ENCODE measurements at places on chromosomes 2 and 18.

DNA sequence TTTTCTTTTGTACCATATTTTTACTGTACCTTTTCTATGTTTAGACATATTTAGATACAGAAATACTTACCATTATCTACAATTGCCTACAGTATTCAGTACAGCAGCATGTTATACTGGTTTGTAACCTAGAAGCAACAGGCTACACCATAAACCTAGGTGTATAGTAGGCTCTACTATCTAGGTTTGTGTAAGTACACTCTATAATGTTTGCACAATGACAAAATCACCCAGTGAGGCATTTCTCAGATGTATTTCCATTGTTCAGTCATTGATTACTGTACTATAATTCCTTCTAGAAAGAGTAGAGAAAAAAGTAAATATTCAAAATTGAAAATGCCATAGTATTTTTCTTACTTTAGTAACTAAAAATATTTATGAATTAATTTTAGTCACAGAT is 490.1 kb upstream of the REG3G start:
- no peak for DNase-seq

DNA sequence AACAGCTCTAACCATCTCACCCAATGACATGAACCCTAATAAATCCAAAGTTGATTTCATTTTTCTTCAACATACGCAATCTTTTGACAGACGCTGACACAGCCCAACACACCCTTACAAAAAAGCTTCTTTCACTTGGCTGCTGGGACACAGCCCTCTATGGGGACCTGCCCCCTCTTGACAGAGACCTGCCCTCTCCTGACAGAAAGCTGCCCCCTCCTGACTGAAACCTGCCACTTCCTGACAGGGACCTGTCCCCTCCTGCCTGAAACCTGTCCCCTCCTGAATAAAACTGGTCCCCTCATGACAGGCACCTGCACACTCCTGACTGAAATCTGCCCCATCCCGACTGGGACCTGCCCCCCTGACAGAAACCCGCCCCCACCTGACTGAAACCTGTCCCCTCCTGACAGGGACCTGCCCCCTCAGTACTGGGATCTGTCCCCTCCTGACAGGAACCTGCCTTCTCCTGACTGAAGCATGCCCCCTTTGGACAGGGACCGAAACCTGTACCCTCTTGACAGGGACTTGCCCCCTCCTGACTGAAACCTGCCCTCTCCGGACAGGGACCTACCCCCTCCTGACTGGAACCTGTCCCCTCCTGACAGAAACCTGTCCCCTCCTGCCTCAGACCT is 87.9 kb downstream of the PXDN start:
- DNase-seq: no peak

DNA sequence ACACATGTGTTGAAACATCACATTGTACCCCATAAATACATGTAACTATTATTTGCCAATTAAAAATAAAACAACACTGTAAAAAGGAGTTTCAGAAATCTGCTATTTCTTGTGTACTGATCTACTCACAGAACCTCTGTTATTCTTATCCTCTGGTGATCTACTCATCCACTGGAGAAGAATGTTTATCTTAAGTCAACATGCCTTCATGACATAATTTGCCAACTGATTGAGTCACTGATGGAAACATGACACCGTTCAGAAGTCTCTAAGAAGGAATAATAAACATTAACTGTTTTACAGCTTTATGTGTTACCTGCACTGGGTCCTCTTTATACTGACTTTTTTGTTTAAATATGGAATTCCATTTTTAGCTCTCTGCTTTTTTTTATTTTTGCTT is 555.2 kb downstream of the DCDC2C start:
- no peak for DNase-seq

GRCh38 chr2:80185091-80185490 is 119.5 kb downstream of the LRRTM1 start:
- no peak for DNase-seq

DNA sequence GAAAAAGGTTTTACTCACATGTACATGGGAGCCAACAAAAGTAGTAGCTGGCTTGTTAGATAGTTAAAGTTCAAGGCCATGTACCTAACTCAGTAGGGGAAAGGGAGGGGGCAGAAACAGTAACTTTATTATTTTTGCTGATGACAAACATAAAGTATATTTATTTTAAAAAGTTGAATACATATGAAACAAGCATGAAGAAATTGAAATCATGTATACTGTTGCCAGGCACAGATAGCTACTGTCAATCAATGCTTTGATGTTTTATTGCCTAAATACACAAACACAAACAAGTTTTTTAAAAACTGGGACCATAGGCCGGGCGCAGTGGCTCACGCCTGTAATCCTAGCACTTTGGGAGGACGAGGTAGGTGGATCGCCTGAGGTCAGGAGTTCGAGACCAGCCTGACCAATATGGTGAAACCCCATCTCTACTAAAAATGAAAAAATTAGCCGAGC is 7.6 kb upstream of the PSD4 start:
- no peak for DNase-seq

GRCh38 chr18:39788383-39788782 is 2166.7 kb upstream of the PIK3C3 start:
- DNase-seq: no peak

DNA sequence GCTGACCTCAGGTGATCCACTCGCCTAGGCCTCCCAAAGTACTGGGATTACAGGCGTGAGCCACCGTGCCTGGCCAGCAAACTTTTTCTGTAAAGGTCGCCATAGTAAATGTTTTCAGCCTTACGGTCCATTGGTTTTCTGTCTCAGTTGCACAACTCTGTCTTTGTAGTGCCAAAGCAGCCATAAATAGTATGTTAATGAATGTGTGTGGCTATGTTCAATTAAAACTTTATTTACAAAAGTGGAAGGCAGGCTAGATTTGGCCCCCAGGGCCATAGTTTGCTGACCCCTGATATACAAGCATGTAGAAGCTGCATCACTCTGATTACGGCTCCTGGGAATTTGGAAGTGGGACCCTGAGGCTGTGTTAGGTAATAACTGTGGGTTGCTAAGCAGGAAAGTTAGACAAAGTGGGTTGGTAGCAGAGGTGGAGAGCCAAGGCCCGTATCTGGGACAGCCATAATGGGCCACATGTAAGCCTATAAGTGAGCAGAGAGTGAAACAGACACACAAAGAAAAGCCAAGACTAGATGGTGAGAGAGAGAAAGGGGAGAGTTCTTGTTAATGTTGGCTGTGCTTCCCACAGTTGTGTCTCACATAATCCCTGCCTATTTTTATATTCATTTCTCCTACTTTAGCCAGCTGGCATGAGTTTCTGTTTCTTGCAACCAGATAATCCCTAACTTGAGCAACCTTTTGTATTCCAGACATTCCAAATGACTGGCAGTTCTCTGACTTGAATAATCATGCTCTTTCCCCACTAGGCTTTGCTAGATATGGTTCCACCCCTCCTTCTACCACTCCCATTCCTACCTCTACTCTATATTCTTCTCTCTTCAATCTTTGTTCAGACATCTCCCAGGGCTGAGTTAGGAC is 223.3 kb upstream of the STON1 start:
- DNase-seq: no peak

DNA sequence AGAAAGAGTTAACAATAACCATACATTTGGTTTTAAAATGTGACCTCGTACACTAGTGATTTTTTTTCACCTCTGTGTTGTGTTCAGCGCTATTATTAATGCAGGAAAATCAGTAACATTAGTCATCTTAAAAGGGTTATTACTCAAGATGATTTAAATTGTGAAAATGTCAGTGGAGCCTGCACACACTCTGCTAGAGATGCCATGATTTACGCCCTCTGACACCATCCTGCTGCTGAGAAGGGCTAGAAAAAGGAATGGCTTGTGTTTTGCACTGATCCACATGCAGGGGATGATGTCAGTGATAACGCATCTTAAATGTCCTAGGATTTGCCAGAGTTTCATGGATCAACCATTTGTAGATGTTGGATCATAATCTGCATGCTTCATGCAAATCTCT is 121.3 kb upstream of the BOD1L2 start:
- no peak for DNase-seq

DNA sequence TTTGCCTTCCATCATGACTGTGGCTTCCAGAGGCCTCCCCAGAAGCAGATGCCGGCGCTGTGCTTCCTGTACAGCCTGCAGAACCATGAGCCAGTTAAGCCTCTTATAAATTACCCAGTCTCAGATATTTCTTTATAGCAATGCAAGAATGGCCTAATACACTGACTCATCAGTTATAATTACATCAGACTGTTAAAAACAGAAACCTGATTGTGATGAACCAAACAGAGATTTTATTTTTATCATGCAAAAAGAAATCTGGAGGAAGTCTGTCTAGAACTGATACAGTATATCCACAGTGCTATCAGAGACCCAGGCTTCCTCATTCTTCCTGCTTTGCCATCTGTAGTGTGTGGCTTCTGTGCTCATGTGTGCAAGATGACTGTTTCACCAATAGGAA is 93.4 kb upstream of the MEX3C start:
- no peak for DNase-seq

DNA sequence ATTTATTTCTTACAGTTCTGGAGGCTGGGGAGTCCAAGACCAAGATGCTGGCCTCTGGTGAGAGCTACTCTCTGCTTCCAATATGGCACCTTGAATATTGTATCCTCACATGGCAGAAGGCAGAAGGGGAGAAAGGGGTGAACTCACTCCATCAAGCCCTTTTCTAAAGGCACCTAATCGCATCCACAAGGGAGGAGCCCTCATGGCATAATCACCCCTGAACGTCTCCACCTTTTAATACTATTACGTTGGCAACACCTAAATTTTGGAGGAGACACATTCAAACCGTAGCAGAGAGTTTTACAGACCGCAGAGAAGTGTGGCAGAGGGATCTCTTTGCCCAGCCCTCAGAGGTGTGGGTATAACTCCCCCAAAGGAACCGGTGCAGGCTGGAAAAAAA is 142.6 kb upstream of the BCL2L11 start:
- no peak for DNase-seq

- no peak for DNase-seq
Measured at GRCh38 chr2:237474442-237474911, 12.6 kb upstream of the MLPH start.

DNA sequence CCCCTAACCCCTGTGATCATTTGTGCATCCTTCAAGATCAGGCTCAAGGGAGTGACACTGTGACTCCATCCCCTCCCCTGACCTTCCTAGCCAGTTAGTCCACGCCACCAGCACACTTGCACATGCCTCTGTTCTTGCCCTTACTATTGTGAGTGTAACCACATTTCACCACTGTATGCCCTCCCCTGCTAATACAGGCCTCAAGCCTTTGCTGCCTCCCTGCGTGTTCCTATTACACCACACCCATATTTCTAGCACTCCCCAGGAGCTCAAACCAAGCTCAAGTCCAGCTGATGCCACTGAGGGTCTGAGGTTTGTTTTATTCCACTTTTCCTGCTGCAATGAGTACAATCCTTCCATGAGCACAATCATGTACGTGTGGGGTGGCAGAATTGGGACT is 288.9 kb upstream of the FBXO11 start:
- no peak for DNase-seq

- DNase-seq: no peak
Measured at GRCh38 chr18:23142251-23142929, 7.1 kb downstream of the CABLES1 start.

DNA sequence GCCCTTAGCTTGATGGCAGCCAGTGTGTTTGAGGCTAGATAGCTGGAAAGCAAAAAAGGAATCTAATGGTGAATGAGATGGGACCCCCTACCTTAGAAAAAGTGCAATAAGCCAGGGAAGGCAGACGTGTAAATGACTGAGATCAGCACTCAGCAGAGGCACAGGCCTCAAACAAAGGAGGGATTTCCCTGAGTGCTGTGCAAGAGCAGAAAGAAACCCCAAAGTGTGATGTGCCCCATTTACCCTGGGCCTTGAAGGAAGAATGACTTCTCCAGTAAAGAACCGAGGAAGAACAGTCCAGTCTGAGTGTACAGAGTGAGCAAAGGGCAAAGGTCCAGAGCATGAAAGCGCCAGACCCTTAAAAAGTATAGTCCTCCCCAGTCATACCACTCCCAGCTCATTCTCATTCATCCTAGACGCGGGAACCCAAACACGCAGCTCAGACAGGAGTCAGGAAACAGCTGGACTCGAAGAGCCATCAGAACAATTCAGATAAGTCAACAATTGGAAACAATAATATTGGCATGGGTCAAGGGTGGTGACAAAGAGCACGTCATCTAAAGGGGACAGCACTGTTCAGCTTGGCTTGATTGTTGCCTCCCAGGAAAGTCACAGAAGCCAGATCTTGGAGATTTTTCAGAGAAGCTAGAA is 121.7 kb downstream of the INO80D start:
- no peak for DNase-seq

- no peak for DNase-seq
Measured at GRCh38 chr2:121257480-121257840, 27.5 kb downstream of the TFCP2L1 start.

- DNase-seq: peak; percentile 2
Measured at GRCh38 chr2:32064021-32064601, 755 bp downstream of the SPAST start.

DNA sequence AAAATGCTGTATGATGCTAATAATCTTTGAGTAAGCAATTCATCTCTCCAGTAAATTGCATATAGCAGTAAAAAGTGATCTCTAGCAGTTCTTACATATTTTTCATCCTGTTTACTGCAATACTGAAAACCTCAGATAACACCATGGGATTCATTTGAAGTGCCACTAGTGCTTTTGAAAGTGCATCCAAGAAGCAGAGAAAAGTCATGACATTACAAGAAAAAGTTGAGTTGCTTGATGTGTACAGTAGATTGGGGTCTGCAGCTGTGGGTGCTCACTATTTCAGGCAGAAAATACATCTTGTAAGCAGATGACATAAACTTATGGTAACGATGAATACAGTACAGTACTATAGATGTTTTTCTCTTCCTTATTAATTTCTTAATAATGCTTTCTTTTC is 1984.9 kb upstream of the LRRTM1 start:
- DNase-seq: no peak

DNA sequence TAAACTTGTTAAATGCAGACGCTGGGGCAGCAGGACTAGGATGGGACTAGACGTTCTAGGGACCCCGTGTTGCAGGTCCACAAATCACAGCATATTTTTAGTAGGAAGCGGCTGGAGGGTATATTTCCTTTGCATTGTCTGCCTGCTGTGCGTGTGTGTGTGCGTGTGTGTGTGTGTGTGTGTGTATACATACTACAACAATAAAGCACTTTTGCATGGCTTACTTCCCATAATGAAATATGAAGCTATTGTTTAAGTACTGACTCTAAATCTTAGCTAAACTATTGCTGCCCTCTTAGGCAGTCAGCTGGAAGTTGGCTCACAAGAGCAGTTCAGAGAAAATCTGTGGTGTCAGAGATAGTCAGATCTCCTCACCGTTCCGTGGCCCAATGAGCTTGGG is 133.4 kb downstream of the CABLES1 start:
- DNase-seq: no peak

DNA sequence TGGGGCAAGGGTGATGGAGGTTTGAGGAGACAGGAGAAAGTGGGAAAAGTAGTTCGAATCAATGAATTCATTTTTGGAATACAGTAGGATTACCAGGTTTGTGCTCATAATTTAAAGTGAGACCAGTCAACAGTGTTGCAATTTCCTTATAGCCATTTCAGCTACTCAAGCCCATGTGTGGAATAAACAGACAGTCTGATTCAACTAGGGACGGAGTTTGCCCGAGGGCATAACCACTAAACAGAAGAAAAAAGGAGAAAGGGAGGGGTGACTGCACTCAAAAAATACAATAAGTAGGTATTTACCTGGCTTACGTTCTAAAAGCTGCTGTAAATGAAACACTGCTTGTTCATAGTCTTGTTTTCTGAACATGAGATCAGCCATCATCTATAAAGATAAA is 55.2 kb downstream of the TTC21B start:
- no peak for DNase-seq

GRCh38 chr2:216657086-216657855 is 24.1 kb downstream of the IGFBP2 start:
- DNase-seq: no peak

- no peak for DNase-seq
Measured at GRCh38 chr2:180161415-180161814, 154.3 kb upstream of the CWC22 start.

GRCh38 chr2:233830111-233830802 is 24.1 kb downstream of the HJURP start:
- no peak for DNase-seq

Measured in stimulated activated CD8-positive, alpha-beta memory T cell treated with anti-CD3 and anti-CD28 coated beads, Interleukin-7, amount 100 ng/mL, for 1 hour (primary cell).